ENCODE measurements at places on chromosomes 4 and X.
A peak's percentile ranks its signal among the peaks of the same experiment; 100 is the strongest.

DNA sequence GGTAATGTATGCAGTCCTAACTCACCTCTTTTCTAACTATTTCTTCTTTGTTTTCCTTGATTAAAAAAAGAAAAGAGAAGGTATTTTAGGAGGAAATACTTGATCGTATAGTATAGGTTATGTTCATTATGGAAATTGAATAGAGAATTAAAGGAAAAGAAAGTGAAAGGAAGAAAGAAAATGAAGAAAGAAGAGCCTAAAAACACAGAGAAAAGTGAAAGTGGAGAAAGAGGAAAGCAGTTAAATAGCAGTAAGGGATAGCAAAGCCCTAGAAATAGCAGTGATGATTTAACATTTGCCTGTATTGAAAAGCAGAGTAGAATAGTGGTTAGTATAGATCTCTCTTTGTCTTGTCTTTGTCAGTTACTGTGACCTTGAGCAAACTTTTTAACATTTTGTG, 37.0 kb downstream of the MRPL1 start:
- DNase-seq, result no peak

DNA sequence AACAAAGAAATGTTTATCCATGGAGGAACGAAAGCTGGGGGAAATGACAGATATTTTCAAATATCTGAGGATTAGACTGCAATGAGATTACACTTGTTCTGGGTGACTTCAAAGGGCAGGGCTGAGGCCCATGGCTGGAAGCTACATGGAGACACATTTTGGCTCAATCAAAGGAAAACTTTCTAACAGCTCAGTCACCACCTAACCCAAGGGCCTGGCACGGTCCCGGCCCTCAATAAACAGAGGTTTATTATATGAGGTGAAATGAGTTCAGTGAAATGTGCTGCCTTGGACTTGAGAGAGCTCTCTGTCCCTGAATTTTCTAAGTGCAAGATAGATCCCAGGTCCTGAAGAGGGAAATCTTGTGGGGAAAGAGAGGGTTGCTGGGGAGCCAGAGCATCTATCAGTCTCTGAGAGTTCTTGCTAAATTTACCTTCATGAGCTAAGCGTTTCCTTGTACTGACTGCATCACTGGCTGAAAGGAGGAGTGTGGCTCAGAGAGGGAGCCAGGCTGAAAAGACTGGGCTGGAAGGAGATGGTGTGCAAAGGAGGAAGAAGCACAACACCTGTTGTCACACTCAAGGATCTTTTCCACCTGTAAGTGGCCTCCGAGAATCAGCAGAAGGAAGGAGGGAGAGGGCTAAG, 2.0 kb upstream of the RIPPLY1 start:
- DNase-seq, result no peak

DNA sequence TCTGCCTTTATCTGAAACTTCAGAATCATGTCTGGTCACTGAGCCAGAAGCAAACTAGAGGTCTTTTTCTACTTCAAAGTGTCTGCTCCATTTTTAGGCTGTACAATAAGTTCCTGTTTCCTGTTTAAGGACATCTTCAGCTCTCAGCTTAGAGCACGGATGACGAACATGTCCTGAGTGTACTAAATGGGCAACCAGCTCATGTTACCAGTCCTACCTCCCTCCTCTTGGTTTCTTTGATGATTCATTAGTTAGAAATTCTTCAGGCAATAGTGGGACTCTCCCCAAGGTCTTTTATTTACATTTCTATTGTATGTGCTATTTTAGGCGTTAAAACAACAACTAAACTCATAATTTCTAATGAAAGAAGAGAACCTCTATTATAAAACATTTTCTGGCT, 58.0 kb downstream of the ENPEP start:
- DNase-seq, result no peak

DNA sequence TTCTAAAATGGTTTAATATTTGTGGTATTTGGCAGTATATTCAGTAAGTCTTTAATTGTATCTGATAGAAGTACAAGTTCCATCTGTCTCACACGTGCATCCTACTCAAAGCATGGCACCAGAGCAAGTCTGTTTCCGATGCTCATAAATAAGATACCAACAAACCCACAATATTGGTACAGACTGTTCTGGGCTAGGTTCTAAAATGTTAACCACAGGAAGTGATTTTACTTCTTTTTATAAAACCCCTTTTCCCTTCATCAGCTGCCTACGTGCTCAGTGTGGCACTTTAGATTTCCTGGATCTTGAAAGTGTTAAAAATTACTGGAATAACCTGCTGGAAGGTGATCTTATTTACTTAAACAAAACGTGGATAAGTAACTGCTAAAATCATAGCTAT, 165.1 kb downstream of the CFAP299 start:
- no peak for DNase-seq

GRCh38 chr4:9704551-9705332, 76.7 kb upstream of the DRD5 start:
- no peak for DNase-seq

DNA sequence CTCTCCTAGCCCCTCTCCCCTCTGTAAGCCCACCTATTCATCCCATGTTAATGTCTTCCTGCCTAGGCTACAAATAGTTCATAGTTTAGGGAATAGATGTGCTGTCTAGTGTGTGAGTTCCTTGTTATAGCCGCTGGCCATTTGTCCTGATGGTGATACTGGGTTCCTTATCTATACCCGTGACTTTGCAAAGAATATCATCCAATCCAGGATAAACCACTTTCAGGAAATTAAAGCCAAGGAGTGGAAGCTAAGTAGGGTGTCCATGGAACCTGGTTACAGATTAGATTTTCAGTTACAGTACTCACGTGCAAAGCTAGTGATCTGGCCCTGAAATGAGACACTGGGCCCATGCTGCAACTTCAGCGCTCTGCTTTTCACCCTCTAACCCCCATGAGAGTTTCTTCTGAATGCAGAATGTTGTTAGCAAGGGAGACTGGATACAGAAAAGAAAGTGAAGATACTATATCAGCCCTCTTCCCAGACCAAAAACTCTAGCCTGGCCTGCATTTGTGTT, 111.4 kb downstream of the TMEM164 start:
- DNase-seq, result no peak

GRCh38 chr4:187179086-187180058, 455.7 kb upstream of the FAT1 start:
- no peak for DNase-seq

GRCh38 chrX:82961129-82961528, 547.0 kb upstream of the POU3F4 start:
- no peak for DNase-seq

DNA sequence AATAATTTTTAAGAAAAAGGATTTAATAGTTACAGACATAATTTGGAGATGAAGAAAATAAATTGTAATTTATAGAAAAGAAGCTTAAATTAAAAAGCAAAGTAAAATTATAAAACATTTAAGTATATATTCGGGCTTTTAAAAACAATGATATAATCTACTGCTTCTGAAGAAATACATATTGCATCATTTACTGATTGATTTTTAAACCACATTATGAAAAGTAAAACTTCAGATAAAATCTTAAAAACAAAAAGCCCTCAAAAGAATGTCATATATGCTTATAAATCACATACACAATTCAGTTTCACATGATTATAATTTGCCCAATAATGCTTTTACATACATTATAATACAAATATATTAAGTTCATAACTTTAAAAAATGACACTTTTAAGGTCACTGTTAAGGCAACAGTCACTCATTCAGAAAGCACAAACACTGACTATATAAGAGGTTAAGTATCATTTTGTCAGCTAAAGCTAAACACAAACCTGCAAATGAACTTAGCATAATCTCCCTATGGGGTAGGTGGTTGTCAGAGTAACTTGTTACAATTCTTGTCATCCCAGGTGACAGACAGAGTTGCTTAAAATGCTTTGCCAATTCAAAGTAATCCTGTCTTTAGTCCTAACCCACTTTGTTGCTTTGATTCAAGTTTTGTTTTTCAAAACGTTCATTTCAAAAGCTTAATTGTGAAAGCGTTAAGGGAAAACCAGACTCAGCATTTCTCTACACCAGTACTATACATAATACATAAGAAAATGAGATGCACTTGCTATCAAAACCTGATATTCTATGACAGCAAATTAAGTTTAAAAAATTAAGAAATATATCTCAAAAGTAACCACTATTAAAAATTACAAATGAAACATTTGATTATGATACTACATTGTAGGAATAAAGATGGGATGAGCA, 90.6 kb upstream of the MAB21L2 start:
- no peak for DNase-seq

GRCh38 chr4:99099311-99099710, 10.7 kb upstream of the ADH5 start:
- no peak for DNase-seq

DNA sequence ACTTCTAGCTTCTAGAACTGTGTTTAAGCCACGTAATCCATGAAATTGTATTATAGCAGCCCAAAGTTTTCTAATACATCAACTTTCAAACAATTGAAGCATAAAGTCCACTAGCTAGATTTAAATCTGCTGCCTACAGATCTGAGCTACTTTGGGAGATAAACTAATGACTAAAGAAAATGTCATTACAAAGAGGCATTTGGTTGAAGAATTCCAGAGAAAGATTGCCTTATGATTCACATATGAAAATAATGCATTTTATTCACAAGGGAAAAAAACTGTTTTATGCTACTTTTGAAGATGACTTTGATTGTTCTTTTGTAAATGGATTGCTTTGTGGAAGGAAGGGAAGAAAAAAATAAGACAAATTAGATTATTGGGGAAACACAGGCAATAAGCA, 124.1 kb upstream of the SLIT2 start:
- DNase-seq, result no peak

DNA sequence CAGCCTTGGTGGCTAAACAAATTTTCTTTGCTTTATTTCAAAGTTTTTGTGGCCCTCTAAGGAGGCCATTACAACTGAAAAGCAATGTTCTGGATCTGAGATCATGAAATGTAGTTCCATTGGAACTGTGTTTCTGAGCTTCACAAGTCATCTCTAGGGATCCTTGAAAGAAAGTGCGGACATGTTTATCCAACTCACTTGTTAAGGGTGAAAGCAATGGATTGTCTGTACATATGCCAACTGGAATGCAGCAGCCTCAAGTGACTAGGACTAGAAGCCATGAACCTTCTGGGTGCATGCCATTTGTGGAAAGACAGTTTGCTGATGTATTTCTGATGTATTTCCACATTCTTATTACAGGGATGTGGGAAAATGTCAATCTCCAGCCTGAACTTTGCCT, 36.7 kb upstream of the KLHL13 start:
- DNase-seq, result no peak

- no peak for DNase-seq
Observed at GRCh38 chr4:187149229-187149945, 425.7 kb upstream of the FAT1 start.

DNA sequence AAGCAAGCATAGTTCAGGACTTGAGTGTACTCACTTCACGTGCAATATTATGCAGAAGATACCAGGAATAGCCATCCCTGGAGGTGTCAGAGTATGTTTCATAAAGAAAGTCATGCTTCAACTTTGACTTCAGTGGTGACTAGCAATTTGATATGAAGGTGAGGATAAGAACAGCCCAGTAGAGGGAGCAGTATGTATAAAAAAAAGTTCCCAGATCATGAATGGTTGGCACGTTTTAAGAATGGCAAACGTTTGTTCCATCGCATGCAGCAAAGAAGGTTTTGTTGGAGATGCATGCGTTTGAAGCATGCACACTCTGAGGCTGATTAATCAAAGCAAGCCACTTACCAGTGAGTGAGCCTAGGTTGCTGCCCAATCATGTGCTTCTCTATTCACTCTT, 33.5 kb upstream of the SLITRK4 start:
- DNase-seq, result no peak

- no peak for DNase-seq
Observed at GRCh38 chr4:82638479-82638878, 76.7 kb upstream of the TMEM150C start.

GRCh38 chr4:36220776-36221175, 23.5 kb downstream of the ARAP2 start:
- no peak for DNase-seq

GRCh38 chrX:18490806-18491555, 65.6 kb downstream of the CDKL5 start:
- no peak for DNase-seq

GRCh38 chr4:26365537-26366150, 44.8 kb downstream of the RBPJ start:
- DNase-seq, result no peak

GRCh38 chr4:1057403-1057745, 45.9 kb downstream of the FGFRL1 start:
- DNase-seq, result no peak

DNA sequence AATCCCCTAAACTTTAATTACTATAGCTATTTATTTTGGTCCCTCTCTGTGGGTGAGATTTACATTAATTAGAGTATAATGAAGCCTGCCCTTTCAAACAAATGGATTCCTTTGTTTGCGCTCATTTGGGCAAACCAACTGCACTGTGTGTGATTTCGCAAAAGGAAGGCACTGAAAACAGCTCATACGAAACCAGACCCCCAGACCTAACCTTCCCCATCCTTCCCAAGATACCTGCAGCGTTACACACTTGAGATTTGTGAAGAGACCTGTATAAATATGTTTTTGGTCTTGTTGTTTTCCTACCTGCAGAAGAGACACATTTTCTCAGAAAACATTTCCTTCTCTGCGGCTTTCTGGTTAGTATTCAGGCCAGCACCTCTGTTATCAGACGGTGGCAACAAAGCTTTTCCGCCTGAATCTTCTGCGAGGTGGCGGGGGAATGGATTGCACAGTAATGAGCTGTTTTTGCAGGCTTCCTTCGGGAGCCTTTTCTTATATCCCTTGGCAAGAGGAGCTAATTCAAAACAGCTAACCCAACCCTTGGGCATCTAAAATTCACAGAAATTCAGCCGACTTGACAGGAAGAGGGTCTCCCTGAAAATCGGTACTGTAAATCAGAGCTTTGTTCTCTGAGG, 47.6 kb downstream of the CBLL2 start:
- no peak for DNase-seq

- DNase-seq, result no peak
Observed at GRCh38 chrX:31036895-31037294, 34.9 kb downstream of the FTHL17 start.

DNA sequence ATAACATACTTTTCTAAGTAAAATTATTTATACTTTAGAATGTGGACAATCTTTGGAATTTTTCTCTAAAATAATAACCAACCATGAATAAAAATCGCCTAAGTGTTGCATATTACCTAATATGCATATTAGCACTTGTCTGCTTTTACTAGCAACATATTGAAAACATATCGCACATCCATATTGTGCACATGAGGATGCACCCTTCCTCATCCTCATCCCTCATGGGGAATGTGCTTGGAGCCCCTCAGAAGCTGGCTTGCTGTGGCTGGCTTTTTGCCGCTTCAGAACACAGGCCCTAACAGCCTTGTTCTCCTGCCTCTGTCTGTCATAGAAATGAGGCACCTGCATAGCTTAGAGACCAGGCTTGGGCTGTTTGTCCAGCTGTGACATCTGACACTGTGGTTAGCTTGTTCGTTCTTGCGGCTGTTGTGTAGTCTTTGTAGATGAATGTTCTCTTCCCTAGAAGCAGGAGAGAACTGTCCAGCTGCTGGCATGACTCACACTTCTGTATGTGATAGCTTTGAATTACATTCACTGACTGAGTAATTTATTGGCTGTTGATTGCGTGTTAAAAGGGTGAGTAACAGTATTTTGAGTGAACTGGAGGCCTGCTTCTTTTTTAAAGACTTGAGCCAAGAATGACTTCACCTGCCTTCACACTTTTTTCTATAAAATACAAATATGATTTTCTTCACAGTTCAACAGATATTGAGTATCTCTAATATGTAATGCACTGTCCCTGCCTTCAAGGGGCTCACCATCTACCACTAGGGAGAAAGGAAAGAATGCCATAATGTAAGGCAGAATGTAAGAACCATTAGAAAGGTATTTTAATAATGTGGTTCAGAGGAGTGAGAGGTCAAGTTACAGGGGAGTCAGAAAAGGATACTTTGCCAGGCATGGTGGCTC, 81.9 kb downstream of the HMGB2 start:
- DNase-seq, result peak; percentile 6

All from stimulated activated CD4-positive, alpha-beta T cell treated with anti-CD3 and anti-CD28 coated beads, Interleukin-4, amount 100 ng/mL, for 24 hours (primary cell).